CD4-positive, alpha-beta T cell treated with Interleukin-17A for 1 hour (primary cell): ENCODE measurements at places on chromosomes 5 and 9.

- no peak for DNase-seq
Measured at GRCh38 chr5:76810236-76810635, 8.6 kb upstream of the F2RL1 start.

DNA sequence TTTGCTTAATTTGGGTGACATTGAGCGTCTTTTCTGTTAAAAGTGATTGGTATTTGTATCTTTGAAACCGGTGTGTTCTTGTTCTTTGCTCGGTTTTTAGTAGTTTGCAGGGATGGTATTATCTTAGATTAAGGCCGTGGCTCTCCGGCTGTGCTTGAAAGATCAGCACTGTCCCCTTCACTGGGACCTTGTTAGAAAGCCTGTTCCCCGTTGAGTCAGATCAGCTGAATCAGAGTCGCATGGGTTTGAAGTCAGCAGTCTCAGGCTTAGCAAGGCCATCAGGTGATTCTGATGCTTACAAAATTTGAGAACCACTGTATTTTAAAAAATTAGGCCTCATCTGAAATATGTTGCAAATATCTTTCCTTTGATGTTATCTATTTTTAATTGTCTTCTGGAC, 5.0 kb downstream of the DIRAS2 start:
- no peak for DNase-seq

GRCh38 chr9:101716629-101717028, 21.8 kb downstream of the GRIN3A start:
- no peak for DNase-seq

DNA sequence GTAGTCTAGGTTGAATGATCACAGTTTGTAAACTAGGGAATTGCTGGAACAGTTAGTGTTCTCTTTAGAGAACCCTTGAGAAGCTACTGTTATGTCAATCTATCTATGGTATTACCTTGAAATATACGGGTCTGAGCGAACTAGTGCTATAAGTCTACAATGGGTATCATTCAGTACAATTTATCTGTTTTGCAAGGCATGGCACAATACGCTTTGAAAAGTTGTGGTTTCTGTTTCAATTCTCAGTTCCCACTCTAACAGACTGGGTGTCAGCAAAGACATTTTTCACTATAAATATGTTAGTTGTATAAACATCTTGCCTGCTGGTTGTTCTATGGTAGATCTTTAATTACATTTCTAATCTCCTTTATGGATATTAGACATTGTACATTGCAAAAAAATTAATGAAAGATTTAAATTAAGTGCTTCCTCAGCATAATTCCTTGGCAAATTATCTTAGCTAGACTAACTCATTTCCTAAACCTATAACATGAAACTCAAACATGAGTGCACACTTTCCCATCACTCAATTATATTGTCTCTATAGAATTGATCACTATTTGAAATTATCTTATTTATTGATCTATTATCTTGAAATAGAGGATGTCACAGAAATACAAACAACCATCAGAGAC, 24.9 kb upstream of the SLCO6A1 start:
- DNase-seq, result no peak

- no peak for DNase-seq
Measured at GRCh38 chr5:115087951-115088350, 81.8 kb downstream of the TRIM36 start.

DNA sequence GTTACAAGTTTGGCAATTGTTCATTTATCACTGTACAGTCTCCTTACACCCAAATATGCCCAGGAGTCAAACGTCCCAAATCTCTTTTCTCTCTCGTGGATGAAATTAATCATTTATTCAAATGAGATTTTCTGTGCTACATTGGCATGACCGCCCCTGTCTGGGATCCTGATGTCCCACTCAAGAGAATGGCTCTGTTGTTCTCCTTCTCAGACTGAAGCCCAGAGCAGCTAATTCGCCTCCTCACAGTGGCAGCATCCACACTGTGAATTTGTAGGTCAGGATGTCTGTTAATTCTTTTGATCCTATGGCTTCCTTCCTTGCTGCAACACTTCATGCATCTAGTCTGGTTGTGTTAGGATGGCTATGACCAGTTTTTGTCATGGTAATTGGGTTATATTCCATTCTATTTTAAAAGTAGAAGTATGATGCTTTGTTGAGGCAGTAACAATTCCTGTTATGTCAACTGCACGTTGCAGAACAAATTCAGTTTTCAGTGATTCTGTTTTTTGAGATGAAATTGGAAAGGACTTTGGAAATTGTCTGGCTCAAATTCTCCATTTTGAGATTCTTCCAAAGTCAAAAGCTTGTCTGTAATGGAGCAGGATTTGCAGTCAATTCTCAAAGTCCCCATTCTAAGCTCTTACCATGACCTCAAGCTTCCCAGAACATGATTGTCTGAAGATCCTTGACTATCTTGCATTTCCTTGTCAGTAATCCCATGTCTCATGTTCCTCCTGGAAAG, 141.5 kb upstream of the GAS1 start:
- no peak for DNase-seq
